ENCODE measurements at places on chromosomes 13 and 19. TPM values are rescaled to one million over a fixed set of nuclear protein-coding genes. Genes with fewer than 3 reads are reported as not detected.

GPR42 gene
- total RNA-seq, result not detected

PLIN3 gene
- 93.2 TPM for total RNA-seq

FIZ1 gene
- 3.1 TPM for total RNA-seq

DMRTC2 gene
- not detected for total RNA-seq

NOVA2 gene
- total RNA-seq, result 4.7 TPM

B3GNT3 gene
- total RNA-seq, result 0.16 TPM

FCHO1 gene
- 1.1 TPM for total RNA-seq

APC2 gene
- total RNA-seq, result under 0.01 TPM

NRTN gene
- 0.25 TPM for total RNA-seq

ZNF577 gene
- total RNA-seq, result 1.6 TPM

SPC24 gene
- 45.8 TPM for total RNA-seq

NLRP4 gene
- total RNA-seq, result not detected

ZNF571 gene
- 5.7 TPM for total RNA-seq

All from bladder microvascular endothelial cell (primary cell).